ENCODE measurements at places on chromosomes 5 and 9.

GRCh38 chr9:22244139-22245011 lies 202.2 kb upstream of the DMRTA1 start:
- no peak for DNase-seq

- no peak for DNase-seq
Measured at GRCh38 chr9:95425910-95426551, 90.7 kb downstream of the PTCH1 start.

DNA sequence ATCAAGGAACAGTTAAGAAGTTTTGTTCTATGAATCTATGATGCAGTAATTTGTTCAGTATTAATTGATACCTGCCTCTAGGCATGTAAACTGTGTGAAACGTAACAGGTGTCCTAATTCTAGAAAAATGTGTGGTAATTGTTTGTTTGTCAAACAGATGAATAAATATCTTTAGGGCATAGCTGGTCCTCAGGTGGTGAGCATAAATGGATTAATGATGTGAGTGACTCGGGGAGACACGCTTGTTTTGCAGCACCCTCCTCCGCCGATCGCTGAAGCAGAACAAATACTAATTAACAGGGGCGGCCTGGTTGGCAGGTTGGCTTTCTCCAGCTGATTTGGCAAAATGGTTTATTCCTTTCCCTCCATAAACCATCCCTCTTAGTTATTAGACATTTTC lies 88.8 kb downstream of the TLE4 start:
- DNase-seq: no peak

GRCh38 chr9:68996462-68996861 lies 17.5 kb downstream of the PRKACG start:
- no peak for DNase-seq

DNA sequence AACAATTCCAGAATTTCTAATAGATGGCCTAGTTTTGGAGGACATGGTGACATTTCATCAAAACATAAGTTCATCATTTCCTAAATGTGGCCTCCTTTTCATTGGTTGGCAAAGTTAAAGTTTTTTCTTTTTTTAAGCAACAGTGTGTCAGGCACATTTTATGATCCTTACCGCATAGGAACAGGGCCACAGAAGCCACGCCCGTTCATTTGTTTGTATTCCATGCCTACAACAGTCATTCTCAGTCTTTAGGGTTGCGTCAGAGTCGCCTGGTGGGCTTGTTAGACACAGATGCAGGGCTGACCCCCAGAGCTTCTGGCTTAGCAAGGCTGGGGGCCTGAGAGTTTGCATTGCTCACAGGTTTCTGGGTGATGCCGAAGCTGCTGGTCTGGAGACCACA lies 130.2 kb downstream of the HSD17B3 start:
- DNase-seq: no peak

- no peak for DNase-seq
Measured at GRCh38 chr5:133750356-133750755, 138.0 kb upstream of the FSTL4 start.

DNA sequence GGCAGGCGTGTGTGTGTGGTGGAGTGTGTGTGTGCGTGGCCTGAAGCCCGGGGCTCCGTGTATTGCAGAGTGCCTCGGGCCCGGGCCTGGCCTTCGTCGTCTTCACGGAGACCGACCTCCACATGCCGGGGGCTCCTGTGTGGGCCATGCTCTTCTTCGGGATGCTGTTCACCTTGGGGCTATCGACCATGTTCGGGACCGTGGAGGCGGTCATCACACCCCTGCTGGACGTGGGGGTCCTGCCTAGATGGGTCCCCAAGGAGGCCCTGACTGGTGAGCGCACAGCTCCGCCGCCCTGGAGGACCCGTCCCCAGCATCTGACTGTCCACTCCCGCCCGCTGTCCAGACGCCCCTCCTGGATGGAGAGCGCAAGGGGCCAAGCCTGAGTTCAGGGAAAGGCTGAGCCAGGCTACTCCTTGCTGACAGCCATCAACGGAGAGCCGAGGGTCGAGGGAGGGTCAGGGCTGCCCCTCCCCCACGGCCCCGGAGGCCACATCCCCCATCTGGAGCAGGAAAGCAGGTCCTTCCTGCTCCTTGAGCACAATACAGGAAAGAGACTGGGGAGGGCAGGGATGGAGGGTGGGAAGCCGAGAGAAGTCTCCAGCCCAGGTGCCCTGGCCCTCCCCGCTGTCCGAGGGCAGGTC lies 18.4 kb downstream of the SLC6A18 start:
- DNase-seq: no peak

DNA sequence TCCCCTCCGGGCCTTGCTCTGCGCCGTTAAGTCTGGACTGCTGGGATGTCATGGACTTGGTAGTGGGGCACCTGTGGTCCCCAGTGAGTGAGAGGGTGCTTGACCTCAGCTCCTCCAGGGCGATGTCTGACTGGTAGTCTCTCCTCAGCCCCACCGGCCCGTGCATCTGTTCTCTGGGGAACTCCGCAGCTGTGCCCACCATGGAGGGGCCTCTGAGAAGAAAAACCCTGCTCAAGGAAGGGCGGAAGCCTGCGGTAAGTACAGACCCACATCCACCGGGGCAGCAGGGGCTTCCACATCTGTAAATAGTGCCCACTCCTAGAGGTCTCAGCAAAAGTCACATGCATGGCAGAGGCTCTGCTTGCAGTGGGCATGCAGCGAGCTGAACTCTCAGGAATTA lies 52.6 kb upstream of the GARNL3 start:
- DNase-seq: no peak

- no peak for DNase-seq
Measured at GRCh38 chr9:94445863-94446262, 109.0 kb upstream of the PCAT7 start.

- DNase-seq: no peak
Measured at GRCh38 chr9:318646-319045, 104.0 kb downstream of the DOCK8 start.

DNA sequence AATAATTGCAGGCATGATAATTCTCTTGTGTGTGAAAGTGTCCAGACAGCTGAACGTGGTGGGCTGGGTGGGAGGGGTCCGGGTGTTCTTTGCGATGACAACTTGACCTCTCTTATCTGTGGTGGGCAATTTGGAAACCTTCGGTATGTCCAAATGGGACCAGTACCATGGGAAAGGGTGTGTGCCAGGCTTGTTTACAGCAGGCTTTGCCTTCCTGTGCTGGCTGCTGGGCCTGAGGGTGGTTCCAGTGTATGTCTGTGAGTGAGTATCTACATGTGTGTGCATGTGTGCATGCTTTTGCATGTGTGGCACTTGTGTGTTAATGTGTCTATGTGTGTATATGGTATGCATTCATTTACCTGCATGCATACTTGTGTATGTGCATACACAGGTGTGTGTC lies 166.4 kb downstream of the GADD45G start:
- no peak for DNase-seq

GRCh38 chr5:149389552-149390495 lies 10.7 kb upstream of the IL17B start:
- DNase-seq: no peak

- no peak for DNase-seq
Measured at GRCh38 chr9:91150998-91151717, 210.6 kb downstream of the AUH start.

GRCh38 chr5:93510626-93511380 lies 70.2 kb downstream of the NR2F1-AS1 start:
- DNase-seq: no peak

DNA sequence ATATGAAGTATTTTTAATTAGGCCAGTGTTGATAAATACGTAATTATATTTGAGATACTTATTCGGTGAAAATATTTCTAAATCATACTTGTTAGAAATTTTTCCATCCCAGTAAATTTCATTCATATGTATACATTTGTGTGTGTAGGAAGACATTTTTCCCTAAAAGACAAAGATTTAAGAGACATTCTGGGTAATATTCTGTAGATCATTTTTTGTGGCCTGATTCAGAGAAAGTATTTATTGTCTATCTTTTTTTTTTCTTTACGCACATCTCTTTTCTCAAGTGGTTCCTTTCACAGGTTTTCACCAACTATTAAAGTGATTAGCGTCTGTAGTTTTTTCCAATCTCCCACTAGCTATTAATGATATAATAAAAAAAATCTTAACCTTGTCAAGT lies 224.1 kb downstream of the MEF2C start:
- no peak for DNase-seq

DNA sequence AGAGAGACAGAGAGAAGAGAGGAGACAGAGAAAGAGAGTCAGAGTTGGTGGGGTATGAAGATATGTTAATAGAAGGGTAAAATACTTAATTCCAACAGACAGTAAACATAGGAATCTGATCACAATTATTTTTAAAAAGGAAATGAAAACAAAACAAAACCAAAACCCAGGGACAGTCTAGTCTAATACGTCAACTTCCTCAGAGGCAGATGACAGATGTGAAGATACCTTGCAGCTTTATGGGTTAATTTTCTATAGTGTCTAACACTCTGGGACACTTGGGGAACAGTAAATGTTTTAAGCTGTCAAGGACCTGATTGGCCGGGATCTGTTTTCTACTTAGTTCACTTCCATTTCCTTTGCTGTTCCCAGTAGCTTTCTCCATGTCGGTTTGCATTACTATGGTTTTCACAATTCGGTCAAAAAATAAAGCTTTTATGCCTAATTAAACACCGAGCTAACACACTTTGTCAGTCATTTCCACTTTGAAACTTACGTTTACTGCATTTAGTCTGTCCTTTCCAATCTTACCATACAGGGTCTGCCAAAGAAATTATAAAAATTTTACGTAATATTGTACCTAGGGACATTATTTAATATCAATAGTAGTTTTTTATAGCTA lies 216.5 kb downstream of the MCTP1 start:
- DNase-seq: no peak

DNA sequence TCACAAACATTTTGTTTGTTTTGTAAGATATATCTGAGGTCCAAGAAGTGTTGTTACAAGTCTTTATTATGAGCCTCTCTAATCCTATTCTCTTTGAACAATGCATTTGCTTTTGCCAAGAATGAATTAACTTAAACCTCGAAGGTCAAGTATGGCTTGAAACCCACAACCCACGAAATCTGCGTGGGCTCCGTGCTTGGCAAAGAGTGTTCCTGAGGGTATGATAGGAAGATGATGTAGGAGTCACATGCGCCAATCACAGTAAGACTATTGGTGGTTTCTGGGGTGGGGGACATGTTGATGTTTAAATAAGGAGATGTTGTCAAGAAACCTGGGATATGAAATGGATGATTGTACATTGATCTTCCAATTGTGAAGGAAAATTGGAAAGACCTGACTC lies 330.8 kb upstream of the RFX3 start:
- DNase-seq: no peak

DNA sequence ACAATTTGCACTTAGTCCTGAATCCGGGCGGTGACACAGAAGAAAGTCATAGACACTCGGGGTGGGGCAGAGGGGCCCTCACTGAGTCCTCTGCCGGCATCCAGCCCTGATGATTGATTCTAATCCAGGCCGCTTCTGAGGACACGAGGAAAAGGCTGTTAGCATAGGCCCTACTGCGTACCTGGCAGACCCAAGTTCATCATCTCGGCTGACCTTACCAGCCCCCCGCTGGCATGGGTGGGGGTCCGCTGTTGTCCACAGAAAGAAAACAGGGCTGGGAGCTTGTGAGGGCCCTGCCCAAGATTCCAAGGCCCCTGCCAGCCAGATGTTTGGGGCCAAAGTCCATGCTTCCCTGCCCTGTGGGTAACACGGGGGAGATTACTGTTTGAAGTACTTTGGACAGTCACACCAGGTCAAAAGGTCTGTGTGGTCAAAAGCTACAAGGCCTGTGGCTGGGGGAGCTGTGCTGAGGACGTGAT lies 24.5 kb downstream of the ERGIC1 start:
- DNase-seq: no peak

DNA sequence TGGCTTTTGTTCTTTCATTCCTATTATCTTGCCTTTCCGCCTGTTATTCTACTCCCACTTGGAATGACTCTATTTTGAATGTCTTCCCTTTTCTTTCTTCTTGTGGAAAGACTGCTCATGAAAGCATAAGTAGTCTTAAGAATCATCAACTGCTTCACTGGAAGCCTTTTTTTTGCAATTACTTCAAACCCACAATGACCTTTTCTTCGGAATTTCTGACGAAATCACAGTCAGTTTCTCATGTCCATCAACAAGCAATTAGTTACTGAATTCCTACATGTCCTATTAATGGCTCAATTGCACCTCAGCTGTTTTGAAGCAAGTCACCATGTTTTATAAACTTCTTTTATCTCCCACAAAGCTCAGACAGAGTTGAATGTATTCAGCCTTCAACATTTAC lies 196.2 kb downstream of the TARS1 start:
- DNase-seq: no peak

- no peak for DNase-seq
Measured at GRCh38 chr5:40428126-40428525, 251.6 kb upstream of the PTGER4 start.

- no peak for DNase-seq
Measured at GRCh38 chr9:13113216-13113615, 166.3 kb downstream of the MPDZ start.

- DNase-seq: no peak
Measured at GRCh38 chr9:107112707-107113243, 170.3 kb upstream of the RAD23B start.

DNA sequence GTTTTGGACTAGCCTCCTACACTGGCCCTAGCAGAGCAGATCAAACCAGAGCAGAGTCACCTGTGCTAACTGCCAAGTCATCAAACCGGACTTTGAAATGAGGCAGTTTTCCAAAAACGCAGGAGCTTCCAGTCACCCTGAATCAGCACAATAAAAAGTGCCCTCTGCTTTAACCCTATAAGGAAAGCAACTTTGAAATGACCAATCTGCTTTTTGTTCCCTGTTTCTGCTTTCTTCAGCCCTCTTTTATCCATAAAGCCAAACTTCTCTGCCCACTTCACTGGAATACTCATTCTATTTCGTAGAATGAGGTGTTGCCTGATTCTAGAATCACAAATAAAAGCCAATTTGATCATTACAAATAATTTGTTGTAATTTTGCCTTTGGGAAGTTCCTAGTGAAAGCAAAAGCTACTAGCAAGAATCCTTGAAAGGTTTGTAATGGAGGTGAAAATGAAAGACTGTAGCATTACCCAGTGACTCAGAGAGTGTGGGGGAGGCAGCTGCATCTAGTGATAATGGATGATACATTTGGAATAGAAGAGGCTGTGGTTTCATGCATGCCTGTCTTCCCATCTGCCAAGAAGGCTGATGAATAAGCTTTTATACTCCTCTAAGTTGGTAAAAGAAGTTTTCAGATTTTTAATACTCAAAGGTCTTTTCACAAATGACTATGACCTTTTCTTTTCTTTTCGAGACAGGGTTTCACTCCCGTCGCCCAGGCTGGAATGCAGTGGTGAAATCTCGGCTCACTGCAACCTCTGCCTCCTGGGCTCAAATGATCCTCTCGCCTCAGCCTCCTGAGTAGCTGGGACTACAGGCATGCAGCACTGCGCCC lies 14.9 kb downstream of the SPAAR start:
- no peak for DNase-seq

- no peak for DNase-seq
Measured at GRCh38 chr9:65449423-65449822, 164.4 kb upstream of the FOXD4L5 start.

GRCh38 chr5:44046619-44047364 lies 342.4 kb downstream of the FGF10 start:
- DNase-seq: no peak

GRCh38 chr5:11172484-11172883 lies 411.4 kb upstream of the DAP start:
- no peak for DNase-seq

GRCh38 chr9:102966999-102967398 lies 28.1 kb upstream of the CYLC2 start:
- no peak for DNase-seq

Measured in stimulated activated CD8-positive, alpha-beta memory T cell treated with anti-CD3 and anti-CD28 coated beads, Interleukin-4, amount 100 ng/mL, for 1 hour (primary cell).